ENCODE measurements at places on chromosomes 6 and 20.

DNA sequence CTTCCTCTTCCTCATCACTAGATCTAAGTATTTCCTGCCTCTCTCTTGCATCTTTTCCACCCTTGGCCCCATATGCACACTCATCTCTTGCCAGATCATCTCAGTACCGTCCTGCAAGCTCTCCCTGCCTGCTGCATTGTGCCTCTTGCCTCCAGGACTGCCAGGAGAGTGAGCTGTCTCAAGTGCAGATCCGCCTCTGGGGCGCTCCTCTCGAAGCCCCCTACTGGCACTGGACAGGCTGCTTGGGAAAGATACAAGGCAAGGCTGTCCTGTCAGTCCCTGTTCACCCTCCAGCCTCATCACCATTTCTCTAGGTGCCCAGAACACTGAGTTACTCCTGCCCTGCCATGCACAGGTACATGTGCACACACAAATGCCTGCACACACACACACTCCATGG lies 10.2 kb downstream of the SYNDIG1 start:
- DNase-seq: no peak

DNA sequence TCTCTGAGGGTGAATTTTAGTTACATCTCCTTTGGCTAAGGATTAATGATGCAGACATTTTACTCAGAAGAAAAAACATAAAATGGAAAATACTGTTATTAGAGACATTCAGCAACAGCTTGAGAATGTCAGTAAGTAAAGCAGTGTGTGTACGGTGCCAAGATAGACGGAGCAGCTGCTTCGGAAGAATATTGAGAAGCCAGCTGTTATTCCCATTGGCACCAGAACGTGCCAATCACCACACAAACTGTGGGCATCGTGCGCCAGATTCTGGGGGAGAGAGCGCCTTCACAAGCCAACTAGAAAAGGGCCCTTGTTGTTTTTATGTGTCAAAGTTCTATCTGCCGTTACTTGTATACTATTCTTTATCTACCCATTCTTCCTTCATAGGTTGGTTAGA lies 163.4 kb downstream of the MTFR2 start:
- DNase-seq: no peak

DNA sequence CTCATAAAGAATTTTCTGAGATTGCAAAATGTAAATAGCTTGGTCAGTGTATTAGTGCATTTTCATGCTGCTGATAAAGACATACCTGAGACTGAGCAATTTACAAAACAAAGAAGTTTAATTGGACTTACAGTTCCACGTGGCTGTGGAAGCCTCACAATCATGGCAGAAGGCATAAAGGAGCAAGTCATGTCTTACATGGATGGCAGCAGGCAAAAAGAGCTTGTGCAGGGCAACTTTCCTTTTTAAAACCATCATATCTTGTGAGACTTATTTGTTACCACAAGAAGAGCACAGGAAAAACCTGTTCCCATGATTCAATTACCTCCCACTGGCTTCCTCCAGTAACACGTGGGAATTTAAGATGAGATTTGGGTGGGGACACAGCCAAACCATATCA lies 112.7 kb upstream of the HDDC2 start:
- DNase-seq: no peak

- DNase-seq: no peak
Observed at GRCh38 chr20:63312690-63313348, 19.8 kb downstream of the COL20A1 start.

GRCh38 chr6:75418233-75418632 lies 75.4 kb downstream of the FILIP1 start:
- no peak for DNase-seq

DNA sequence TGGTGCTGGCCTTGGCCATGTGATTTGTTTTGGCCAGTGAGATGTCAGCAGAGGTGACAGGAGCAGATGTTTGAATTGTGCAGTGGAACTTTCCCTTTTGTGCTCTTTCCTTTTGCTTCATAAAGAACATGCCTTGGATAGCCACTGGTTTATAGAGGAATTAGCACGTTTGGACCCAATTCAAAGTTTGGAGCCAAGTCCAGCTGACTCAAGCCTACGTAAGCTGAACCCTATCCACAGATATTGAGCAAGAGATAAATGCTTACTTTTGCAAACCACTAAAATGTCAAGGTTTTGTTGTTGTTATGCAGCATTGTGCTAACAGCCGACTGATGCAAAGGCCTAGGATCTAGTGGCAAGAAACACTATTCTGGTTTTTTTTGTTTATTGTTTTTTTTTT lies 230.9 kb upstream of the CITED2 start:
- DNase-seq: no peak

All from stimulated activated CD8-positive, alpha-beta memory T cell treated with anti-CD3 and anti-CD28 coated beads, Interleukin-7, amount 100 ng/mL, for 1 hour (primary cell).